Uterus (tissue), 4 donors: ENCODE measurements at places on chromosomes 7 and 10. TPM values are rescaled to one million over a fixed set of nuclear protein-coding genes. Genes with fewer than 3 reads are reported as not detected.
A peak's percentile ranks its signal among the peaks of the same experiment; 100 is the strongest.

DNA sequence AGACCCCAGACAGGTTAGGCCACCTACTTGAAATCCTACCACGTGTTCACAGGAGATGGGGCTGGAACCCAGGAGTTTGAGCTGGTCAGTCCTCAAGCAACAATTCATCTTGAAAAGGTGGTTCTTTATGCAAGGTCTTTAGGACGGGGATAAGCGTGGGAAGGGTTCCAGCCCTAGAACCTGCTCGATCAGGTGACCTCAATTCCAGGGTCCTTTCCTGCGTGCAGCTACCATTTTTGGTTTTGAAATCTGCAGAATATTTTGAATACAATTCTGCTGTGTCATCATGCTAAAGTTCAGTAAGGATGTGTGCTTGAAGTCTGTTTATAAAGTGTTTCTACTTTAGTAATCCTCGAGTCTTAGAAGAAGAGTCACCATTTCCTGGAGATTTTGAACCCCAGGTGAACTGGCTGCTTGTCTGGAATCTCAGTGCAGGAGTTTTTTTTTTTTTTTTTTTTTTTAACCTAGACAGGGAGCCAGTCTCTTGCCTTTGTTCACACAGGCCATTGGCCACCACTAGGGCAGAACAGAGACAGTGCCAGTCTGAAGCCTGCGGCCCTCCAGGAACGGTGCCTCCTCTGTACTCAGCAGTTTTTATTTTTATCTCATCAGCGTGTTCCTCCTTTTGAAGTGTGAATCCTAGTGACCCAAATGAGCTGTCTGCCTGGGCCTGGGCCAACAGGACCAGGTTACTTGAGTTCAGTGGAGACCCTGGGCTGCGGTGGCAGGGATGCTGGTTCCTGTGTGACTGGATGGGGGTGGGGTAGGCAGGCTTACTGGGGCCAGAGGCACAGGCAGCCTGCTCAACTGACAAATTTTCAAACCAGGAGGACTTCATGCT is 54.6 kb downstream of the EEPD1 start:
- no peak for DNase-seq

Gene GIMAP8
- total RNA-seq: 31.5 TPM

- no peak for DNase-seq
Observed at GRCh38 chr10:58436071-58436470, 50.9 kb downstream of the TFAM start.

DNA sequence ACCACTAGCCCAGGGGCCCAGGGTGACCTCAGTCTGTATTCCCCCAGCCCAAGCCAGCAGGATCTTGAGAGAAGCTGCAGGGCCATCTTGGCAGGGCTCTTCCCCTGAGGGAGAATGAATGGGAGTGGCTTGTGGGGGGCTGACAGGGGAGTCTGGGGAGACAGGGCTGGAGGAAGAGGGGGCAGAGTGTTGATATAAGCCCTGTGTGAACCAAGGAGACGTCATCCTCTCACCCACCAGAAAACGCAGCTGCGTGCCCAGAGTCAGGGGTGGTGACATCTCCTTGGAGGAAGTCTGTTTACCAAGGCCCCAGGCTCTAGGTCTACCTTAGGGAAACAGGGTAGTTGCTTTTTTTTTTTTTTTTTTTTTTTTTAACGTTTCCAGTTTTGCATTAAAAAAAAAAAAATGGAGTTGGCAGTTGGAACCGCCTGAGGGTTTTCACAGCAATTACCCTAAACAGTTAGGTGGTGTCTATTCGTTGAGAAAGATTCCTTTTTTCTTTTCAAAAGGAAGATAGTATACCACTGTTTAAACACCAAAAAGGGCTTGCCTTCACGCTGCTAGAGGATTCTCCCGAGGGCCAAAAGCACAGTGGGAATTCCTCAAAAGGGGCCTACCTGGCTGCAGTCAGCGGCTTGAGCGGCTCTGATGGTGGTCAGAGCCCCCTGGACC is 113.8 kb downstream of the PRPF18 start:
- DNase-seq: no peak

Gene WNT2
- not detected for total RNA-seq

Gene NACAD
- 6.8 TPM for total RNA-seq

- DNase-seq: peak; percentile 15
Observed at GRCh38 chr10:78769526-78769925, 299.2 kb upstream of the ZMIZ1 start.

- no peak for DNase-seq
Observed at GRCh38 chr7:142626420-142627035, 122.7 kb upstream of the PRSS1 start.

DNA sequence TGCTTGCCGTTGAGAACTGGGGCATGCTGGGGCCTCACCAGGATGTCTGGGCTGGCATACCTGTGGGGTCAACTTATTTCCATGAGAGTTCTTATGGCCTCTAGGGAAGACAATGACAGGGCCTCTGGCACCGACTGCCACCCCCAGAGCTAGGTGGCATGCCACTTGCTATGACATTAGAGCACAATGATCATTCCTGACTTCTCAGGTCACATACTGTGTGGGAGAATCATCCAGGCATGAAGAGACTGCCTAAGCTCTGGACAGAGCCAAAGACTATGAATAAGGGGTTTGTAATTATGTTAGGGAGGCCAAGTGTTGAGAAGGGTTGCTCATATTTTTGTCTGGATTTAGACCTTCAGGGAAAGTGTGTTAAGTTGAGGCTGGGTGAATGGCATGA is 97.5 kb downstream of the PTPN20 start:
- DNase-seq: no peak

DNA sequence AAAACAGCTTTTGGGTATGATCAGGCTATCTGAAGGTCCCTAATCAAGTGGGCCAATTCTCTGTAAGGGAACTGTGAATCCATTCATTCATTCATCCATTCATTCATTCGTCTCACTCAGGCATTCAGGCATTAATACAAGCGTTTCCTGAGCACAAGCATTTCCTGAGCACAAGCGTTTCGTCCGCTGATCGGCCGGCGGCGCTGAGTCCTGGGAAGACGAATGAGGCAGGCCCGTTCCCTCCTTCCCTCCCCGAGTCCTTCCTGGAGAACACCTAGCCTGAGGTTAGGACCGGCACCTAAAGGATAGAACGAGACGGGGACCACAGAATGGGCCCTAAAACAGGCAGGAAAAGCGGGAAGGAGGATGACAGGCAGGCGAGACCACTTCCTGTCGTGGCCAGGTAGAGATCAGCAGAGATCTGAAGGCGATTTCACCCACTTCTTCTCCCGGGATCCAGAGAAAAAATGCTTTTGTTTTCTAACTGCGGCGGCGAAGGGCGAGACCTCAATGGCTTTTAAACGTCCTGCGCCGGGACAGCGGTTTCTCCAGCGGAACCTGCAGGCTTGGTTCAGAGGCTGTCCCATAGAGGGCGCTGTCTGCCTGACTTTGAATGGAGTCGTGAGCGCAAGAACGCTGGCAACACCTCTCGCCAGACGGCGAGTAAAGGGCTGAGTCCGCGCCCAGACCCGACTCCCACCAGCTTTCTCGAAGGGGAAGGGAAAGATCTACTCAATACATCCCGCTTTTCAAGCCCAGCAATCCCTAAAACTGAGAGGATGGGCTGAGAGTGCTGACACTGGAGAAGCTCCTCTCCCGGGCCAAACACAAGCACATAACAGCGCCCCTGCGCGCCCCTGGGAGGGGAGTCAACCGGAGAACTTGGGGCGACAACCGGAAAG is 2.9 kb upstream of the HMX3 start:
- peak; percentile 74 for DNase-seq

DNA sequence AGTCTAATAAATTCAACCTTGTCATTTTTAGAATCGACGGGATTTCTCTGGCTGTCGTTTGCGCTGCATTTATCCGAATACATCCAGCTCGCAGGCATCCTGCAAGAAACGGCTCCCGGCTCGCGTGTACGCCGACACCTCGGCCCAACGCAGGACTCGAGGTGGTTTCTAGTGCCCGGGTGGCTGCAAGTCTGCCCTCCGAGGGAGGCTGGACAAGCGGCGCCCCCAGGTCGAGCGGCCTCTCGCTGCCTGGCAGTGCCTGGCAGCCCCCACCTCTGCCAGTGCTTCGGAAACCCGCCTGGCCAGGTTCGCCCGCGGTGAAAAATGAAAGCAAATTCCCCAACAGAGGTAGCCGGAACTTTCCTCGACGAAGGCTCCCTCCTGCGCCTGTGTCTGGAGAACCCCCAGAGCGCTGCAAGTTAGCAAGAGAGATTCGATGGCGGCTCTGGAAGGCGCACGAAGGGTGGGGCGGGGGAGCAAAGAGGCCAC is 5.7 kb upstream of the ZNF503 start:
- DNase-seq: peak; percentile 29

- DNase-seq: no peak
Observed at GRCh38 chr10:33704214-33704830, 369.9 kb upstream of the NRP1 start.

GRCh38 chr10:59098387-59098786 is 78.1 kb upstream of the PHYHIPL start:
- peak; percentile 41 for DNase-seq

Gene ZNF804B
- total RNA-seq: not detected

DNA sequence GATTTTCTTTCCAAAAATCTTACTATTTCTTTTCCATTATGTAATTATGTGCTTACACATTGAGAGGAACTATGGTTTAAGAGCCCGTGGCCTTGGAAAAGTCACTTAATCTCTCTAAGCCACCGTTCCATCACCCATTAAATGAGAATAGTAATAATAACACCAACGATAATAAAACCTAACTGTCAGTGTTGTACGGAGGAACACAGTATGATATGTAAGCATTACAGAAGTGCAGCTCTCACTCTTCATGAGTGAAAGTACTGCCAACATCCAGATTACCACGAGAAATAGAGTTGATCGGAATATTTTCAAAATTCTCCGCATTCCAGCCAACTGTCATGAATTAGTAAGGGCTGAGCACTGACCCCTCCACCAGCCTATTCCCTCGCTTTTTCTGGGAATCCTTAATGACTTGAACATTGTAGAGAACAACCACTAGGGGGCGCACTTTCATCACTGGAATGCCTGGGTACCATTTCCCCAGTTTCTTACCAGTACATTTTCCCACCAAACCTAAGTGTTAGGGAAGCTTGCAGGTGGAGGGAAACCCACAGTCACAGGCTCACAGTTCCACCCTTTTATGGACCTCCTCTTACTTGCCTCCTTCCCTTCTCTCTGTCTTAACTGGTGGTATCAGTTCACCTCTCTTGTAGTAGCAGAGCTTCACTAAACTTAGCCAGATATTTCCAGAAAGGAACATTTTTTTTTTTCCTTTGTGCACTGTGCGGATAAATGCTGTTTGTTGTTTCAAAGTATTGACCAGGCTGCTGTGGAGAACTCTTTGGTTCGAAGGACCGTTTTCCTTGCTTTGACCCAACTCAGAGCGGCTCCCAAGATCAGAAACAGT is 27.8 kb downstream of the NKX2-3 start:
- DNase-seq: peak; percentile 15

GRCh38 chr7:1616741-1617140 is 46.9 kb upstream of the PSMG3 start:
- DNase-seq: no peak

DNA sequence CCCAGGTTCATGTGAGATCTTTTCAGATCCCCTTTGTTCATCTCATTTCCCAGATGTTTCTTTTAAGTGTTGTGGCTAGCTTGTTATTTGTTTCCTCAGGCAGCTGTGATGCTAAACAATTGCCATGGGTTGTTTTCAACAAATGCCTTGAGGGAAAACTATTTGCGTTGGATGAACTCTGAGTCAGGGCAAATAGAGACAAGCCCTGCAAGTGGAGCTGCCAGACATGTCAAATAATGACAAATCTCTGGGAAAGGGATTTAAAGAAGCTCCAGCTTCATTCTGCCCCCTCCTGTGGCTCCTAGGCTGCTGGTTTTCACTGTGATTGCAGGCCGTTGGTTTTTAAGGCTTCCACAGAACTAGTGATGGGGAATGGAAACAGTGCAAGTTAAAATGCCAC is 272.4 kb upstream of the SP8 start:
- no peak for DNase-seq

Gene OR2A42
- not detected for total RNA-seq

DNA sequence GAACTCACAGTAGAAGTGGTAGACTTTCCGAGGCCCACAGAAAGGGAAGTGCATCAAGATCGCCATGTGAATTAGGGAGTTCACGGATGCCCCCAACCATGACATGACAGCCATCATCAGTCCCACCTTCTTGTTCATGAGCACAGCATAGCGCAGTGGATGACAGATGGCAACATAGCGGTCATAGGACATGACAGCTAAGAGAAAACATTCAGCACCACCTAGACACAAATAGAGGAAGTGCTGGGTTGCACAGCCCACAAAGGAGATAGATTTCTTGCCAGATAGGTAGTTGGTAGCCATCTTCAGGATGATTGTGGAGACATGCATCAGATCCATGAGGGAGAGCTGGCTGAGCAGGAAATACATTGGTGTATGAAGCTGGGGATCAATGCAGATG is 342 bp downstream of the OR2AE1 start:
- no peak for DNase-seq

DNA sequence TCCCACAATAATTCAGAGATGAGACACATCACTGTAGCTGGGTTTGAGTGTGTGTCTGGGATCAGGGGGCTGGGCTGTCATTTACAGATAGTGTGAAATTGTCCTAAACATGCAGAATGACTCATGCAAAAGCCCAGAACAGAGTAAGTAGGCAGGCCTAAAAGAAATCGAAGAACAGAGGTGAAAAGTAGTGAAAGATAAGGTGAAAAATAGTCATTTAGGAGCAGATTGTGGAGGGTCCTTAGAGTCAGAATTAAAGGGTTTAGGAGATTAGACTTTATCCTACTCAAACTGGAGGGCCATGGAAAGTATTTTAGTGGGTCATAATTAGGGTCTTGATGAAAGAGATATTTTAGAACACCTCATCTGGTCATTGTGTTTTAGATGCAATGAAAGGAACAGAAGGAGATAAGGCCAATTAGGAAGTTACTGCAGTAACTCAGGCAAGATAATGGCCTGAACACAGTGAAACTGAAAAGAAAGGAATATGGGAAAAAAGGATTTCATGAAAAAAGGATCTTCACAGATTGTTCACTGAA is 58.3 kb upstream of the NEBL start:
- DNase-seq: no peak

GRCh38 chr10:59082249-59082648 is 94.2 kb upstream of the PHYHIPL start:
- DNase-seq: no peak

- no peak for DNase-seq
Observed at GRCh38 chr7:76231071-76231470, 29.4 kb downstream of the SRRM3 start.

DNA sequence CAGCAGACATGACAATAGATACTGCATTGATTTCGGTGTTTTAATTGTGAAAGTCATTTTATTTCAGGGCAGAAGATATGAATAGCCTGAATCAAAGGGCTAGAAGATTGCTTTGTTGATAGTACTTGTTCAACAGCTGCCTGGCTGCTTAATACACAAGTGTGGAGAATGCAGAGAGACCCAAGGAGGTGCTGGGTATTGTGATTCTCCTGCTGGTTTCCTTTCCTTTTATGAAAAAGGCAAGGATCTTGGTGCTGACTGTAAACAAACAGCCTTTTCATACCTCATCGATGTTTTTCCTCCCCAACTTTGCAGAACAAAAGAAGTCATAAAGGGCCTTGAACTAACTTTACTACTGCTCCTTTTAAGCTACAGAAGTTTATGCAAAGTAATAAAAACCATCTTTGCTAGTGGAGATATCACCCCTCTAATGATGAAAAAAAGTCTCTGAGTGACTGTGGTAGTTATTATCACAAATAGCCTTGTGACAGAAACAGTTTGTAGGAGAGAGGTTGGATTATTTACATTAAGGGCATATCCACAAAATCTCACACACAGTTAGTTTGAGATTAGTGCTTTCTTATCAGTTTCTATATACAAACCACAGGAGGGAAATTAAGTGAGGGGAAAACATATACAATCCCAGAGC is 800.0 kb downstream of the LRMDA start:
- no peak for DNase-seq

GRCh38 chr10:5376450-5376849 is 11.7 kb downstream of the UCN3 start:
- DNase-seq: no peak
